ENCODE measurements at places on chromosomes 16 and 17.

DNA sequence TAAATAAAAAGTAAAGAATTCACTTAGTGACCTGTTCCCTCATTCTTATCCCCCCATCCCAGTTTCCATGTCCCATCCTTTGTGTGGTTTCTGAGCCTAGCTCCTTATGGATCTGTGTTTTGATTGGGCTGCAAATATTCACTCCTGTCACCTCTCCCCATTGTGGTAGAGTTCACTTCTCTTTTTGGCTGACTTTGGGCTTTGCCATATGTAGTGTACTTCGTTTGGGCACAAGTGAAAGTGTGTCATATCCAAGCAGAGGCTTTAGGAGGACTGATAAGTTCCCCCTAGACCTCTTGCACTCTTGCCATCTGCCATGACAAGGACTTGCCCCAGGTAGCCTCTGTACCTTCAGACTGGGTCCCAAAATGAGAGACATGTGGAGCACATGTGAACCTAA lies 13.0 kb upstream of the DHRS7B start:
- no peaks in the 10 kb centered on the region for H3K36me3 ChIP-seq
- no peaks in the 10 kb centered on the region for H3K4me1 ChIP-seq
- no peak overlapping the region for H3K4me3 ChIP-seq
- no peak overlapping the region for H3K27ac ChIP-seq

DNA sequence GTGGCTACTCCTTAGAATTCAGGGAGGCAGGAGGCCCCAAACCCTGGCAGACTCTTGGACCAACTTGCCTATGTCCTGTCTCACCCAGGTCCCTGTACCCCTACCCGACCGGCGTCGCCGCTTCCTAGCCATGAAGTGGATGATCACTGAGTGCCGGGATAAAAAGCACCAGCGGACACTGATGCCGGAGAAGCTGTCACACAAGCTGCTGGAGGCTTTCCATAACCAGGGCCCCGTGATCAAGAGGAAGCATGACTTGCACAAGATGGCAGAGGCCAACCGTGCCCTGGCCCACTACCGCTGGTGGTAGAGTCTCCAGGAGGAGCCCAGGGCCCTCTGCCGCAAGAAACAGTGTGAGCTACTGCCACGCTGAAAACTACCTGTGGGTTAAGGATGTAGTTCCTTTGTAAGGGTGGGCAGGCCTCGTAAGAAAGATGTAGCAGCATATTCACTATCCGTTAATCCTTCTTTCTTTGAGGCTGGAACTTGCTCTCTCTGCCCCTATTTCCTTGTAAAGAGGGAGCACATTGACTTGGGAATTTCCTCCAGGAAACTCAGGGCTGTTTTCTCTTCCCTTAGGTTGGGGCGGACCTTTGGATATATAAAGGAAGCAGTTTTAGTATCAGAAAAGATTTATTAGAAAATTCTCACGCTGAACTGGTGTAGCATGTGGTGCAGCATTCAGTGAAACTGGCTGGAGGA lies 4.1 kb downstream of the MRPS7 start:
- peaks cover 37% of the 10 kb centered on the region for H3K36me3 ChIP-seq
- DNase-seq: no peak
- peaks cover 58% of the 10 kb centered on the region for H3K4me1 ChIP-seq

DNA sequence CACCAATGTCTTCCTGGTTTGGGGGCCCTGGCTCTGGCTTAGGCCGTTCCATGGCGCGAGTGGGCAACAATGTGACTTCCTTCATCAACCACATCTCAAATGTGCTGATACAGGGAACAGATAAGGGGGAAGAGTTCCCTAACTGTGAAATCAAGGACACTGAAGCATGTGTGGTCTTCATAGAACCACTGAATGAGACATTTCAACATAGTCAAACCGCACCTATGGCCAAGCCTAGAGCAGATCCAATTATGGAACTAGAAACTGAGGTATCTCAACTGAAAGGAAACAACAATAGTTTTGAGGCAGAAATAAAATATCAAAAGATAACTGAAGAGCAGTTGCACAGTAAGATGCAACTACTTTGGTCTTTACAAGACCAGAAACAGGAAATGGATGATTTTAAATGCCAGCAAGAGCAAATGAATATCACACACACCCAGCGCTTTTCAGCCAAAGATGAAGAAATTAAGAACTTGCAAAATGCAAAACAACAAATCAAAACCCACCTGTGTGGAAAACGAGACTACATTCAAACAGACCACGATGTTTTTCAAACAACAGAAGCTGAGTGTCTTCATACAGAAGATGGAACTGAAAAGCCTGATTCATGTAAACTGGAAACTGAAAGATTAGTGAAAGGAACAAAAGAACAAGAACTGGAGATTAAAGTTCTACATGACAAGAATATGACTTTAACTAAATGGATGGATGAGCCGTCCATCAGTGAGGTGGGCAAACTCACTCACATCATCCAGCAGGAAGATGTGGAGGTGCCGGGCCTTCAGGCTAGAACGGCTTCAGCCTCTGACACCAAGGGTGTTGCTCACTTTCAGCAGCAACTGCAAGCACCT lies 18.1 kb upstream of the LCMT1 start:
- H3K4me3 ChIP-seq: no peak overlapping the region
- H3K27me3 ChIP-seq: no peaks in the 10 kb centered on the region
- H3K27ac ChIP-seq: no peak overlapping the region
- no peaks in the 10 kb centered on the region for H3K36me3 ChIP-seq
- peaks cover 8% of the 10 kb centered on the region for H3K4me1 ChIP-seq
- DNase-seq: no peak

- H3K27me3 ChIP-seq: no peaks in the 10 kb centered on the region
- H3K4me3 ChIP-seq: no peak overlapping the region
- peaks cover 13% of the 10 kb centered on the region for H3K4me1 ChIP-seq
- H3K36me3 ChIP-seq: no peaks in the 10 kb centered on the region
These were observed 8.9 kb upstream of the SEC14L1 start for GRCh38 chr17:77131904-77132303.

DNA sequence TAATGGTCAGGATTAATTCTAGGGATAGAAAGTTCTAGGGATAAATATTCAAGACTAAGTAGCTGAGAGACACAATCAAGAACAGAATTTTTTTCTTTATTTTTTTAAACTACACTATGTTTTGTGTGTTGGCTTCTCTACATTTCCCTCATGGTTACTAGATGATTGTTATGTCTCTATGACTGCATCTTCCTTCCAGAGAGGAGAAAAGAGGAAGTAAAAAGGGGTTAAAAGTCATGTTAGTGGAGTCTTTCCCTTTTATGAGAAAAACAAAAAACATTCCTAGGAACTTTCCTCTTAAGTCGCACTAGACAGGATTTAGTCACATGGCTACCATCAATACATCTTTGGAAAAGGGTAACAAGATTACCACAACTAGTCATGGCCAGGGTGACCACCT lies 375.0 kb downstream of the KCNJ2 start:
- no peak overlapping the region for H3K27ac ChIP-seq
- DNase-seq: no peak
- H3K4me3 ChIP-seq: no peak overlapping the region
- no peaks in the 10 kb centered on the region for H3K4me1 ChIP-seq
- no peaks in the 10 kb centered on the region for H3K36me3 ChIP-seq

DNA sequence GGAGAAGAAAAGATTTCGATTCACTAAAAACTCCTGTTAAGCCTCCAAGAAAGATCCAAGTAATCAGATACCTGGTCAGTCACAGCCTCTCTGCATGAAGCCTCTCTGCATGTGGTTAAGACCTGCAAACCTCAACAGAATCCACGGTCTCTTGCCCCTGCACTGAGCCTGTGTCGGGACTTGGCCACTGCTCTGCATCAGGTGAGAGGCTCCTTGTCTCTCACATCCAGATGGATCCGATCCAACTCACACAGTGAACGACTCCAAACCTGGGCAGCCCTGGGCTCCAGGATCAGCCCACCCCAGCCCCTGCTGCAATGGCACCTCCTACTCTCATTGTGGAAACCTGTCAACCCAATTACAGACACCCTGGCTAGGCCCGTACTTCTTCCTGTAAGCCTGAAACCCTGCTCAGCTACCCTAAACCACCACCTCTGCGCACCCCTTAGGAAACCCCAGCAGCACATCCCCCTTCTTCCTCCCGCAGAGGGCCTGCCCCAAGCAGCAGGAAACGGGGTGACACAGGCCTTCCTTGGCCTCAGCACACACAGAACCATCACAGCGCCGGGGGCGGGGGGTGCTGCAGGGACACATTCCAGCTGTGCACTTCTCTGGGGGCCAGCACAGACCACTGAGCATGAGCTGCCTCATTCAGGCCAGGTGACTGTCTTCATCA lies 129.5 kb downstream of the ANKRD11 start:
- peaks cover 8% of the 10 kb centered on the region for H3K36me3 ChIP-seq
- no peak overlapping the region for H3K4me3 ChIP-seq
- H3K27me3 ChIP-seq: no peaks in the 10 kb centered on the region
- DNase-seq: no peak
- peaks cover 64% of the 10 kb centered on the region for H3K4me1 ChIP-seq

GRCh38 chr17:65799869-65800268 lies 238.4 kb upstream of the AXIN2 start:
- no peaks in the 10 kb centered on the region for H3K27me3 ChIP-seq
- no peaks in the 10 kb centered on the region for H3K4me1 ChIP-seq
- no peaks in the 10 kb centered on the region for H3K36me3 ChIP-seq
- no peak for DNase-seq
- no peak overlapping the region for H3K27ac ChIP-seq
